ENCODE measurements at places on chromosomes 13 and 19.

- no peak for DNase-seq
Measured at GRCh38 chr13:54185101-54185500, 1156.5 kb downstream of the OLFM4 start.

GRCh38 chr19:36916991-36917390, 859 bp downstream of the ZNF568 start:
- DNase-seq = peak; percentile 17

GRCh38 chr13:52868190-52868589, 19.8 kb upstream of the PCDH8 start:
- DNase-seq = no peak

GRCh38 chr13:108915634-108916512, 286.5 kb downstream of the MYO16 start:
- DNase-seq = peak; percentile 36

DNA sequence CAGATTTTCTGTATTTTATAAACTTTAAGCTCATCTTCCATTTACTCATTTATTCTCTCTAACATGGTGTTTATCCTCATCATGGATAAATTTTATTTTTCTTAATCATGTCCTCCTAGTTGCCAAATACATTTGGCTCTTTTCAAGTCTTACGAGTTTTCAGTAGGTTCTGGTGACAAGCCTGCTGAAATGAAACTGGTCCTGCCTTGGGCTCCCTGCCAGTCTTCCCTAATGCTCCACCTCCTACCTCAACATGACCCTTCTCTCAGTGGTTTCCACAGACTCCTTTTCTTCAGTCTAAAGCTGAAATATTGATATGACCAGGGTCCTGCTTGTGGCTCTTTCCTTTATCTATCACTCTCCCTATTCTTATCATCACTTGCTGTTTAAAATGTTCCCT, 81.2 kb downstream of the TRPC4 start:
- DNase-seq = no peak

- DNase-seq = no peak
Measured at GRCh38 chr19:10353793-10354391, 14.5 kb upstream of the ICAM3 start.

DNA sequence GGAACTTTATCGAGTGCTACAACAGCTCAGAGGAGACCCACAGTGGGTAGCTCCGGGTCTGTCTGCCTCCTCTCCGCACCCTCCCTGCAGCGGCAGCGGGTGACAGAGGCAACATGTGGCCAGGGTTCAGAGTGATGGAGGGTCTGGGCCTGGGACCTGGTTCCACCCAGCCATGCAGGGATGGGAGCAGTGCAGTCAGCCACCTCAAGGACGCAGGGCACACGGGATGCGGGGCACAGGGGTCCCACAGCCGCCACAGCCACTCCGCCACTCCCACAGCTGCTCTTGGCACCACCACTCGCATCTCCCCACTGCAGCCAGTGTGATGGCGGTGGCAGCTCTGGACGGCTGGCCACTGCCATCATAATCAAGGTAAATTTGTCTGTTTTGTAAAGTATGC, 892.9 kb downstream of the OLFM4 start:
- DNase-seq = no peak

DNA sequence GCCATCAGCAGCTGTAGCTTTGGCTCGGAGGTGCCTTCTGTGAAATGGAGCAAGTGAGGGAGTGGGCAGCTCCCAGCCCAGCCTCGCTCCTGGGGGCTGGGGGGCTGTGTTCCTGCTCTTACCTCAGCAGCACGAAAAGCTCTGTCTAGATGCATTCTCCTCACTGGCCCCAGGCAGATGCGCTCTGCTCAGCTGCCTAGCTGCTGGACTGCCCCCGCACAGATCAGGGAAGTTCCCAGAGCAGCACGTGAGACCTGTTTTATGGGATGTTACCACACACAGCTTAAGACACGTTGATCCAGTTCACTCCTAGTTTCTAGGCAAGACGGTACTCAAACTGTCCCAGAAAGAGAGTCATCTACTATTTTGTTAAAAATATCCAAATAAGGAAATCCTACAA, 13.6 kb downstream of the LCP1 start:
- no peak for DNase-seq

GRCh38 chr19:40348961-40349507, 539 bp downstream of the PLD3 start:
- DNase-seq = peak; percentile 55

- no peak for DNase-seq
Measured at GRCh38 chr13:101452519-101453485, at the start of gene ITGBL1. TSS of gene ITGBL1 (plus strand) at chr13:101452675. CDS start at chr13:101452834, 159 bp downstream.

- DNase-seq = no peak
Measured at GRCh38 chr13:31111136-31111535, 50.6 kb downstream of the HSPH1 start.

GRCh38 chr13:28045861-28046260, 54.5 kb downstream of the FLT3 start:
- no peak for DNase-seq

DNA sequence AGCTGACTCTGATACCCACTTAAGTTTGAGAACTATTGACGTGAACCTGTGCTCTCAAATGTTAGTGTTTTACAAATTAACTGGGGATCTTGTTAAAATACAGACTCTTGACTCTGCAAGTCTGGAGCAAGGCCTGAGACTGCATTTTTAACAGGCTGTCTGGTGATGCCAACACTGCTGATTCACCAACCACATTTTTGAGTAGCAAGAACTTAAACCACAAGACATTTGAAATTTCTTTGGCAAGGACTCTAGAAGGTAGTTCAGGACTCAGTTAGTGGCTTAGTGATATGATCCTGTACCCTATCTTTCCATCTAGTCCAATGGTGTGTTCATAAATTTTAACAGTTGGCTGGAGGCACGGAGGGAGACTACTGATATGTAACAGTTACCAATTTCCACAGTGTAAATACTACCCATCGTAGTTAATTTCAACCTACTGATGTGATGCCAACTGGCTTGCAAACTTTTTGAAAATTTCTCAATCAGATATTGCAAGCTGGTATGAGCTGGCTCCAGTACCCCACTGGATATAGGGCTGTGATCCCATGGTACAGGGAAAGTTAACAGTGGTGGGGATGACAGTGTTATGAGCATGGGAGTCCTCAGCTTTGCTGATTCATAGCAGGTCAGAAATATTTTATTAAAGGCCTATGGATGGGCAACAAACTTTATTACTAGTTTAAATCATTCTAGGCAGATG, 255.1 kb downstream of the TBC1D4 start:
- DNase-seq = no peak

- DNase-seq = peak; percentile 88
Measured at GRCh38 chr13:21124852-21125251, 51.5 kb downstream of the SKA3 start.

DNA sequence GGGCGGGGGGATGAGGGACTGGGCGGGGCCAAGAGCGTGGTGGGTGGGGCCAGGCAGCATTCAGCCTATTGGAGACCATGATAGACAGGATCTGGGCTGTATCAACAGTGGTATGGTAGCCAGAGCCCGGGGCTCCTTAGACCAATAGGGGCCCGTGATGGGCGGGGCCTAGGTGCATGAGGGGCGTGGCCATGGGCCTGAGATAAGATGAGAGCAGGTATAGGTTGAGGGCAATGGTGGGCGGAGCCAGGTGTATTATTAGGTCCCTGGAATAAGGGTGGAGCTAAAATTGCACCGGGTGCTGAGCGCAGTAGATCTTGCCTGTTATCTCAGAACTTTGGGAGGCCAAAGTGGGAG, 5.3 kb downstream of the ABCA7 start:
- no peak for DNase-seq

DNA sequence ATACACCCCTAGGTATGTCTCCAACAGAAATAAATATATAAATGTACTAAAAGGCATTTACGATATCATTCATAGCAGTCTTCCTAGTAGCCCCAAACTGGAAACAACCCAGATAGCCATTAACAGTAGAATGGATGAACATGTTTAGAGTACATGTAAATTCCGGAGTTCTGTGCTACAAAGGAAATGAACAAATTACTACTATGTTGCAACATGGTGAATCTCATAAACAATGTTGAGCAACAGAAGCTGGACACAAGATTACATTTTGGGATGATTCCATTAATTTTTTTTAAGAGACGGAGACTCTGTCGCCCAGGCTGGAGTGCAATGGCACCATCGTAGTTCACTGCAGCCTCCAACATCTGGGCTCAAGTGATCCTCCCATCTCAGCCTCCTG, 5.9 kb upstream of the SLC7A10 start:
- DNase-seq = no peak

GRCh38 chr13:42127047-42127446, 78.6 kb downstream of the DGKH start:
- no peak for DNase-seq

- peak; percentile 28 for DNase-seq
Measured at GRCh38 chr19:13094106-13094504, 8.6 kb downstream of the LYL1 start.

GRCh38 chr13:101492251-101492910, 39.9 kb downstream of the ITGBL1 start:
- DNase-seq = no peak

- no peak for DNase-seq
Measured at GRCh38 chr13:24625870-24626849, 54.0 kb upstream of the ATP12A start.

- no peak for DNase-seq
Measured at GRCh38 chr13:46468570-46469463, 81.8 kb upstream of the RUBCNL start.

DNA sequence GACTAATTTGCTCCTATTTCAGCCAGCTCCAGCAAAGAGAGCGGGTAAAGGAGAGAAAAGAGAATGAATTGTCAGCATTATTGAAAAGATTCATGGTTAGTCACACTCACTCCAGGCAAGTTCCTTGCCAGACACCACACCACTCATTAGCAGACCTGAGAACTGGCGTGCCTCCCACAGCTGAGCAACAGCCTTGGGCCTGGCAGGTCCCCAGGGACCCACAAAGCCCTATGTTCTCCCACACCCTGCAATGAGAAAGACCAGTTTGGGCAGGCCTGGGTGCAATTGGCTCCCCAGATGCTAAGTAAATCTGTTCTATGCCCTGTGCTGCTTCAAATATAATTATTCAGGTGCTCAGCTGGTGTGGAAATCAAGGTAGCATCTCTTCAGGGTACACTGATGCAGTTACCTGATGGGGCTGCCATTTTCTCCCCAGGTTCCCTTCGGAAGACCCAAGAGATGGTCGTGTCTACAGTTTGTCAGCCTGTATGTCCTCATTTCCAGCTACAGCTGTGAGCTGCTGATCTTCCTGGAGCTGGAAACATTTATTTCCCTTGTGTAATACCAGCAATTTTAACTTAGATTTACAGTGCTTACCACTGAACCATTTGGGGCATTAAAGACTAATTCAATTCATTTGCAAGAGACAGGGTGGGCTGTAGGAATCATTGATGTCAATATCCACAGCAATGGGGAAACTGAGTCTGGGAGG, 405.0 kb downstream of the COG6 start:
- DNase-seq = no peak

DNA sequence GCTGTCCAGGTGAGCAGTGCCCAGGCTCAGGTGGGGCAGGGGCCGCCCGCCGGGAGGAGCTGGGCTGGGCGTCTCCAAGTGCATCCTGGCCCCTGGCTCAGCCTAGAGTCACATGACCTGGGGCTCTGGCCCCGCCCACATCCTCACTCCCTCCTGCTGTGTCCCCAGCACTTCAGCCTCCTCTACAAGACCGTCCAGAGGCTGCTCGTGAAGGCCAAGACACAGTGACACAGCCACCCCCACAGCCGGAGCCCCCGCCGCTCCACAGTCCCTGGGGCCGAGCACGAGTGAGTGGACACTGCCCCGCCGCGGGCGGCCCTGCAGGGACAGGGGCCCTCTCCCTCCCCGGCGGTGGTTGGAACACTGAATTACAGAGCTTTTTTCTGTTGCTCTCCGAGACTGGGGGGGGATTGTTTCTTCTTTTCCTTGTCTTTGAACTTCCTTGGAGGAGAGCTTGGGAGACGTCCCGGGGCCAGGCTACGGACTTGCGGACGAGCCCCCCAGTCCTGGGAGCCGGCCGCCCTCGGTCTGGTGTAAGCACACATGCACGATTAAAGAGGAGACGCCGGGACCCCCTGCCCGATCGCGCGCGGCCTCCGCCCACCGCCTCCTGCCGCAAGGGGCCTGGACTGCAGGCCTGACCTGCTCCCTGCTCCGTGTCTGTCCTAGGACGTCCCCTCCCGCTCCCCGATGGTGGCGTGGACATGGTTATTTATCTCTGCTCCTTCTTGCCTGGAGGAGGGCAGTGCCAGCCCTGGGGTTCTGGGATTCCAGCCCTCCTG, 16.8 kb upstream of the CELF5 start:
- no peak for DNase-seq

- no peak for DNase-seq
Measured at GRCh38 chr13:114151565-114152284, 19.3 kb upstream of the RASA3 start.

DNA sequence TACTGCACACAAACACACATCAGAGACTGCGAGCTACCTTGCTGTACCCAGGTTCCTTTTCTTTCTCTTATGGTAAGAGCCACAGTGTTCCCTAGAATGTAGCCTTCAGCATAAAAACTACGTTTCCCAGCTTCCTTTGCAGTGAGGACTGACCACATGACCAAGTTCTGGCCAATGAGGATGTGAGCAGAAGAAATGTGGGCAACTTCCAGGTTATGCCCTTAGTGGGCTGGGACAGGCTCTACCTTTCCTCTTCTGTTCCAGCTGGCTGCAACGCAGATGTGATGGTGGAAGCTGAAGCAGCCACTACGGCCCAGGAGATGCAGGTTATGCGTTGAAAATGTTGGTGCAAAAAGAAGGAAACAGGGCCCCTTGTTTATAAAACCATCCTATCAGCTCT, 27.5 kb downstream of the VRK3 start:
- no peak for DNase-seq

- DNase-seq = no peak
Measured at GRCh38 chr13:95607366-95607765, 37.1 kb downstream of the DZIP1 start.

DNA sequence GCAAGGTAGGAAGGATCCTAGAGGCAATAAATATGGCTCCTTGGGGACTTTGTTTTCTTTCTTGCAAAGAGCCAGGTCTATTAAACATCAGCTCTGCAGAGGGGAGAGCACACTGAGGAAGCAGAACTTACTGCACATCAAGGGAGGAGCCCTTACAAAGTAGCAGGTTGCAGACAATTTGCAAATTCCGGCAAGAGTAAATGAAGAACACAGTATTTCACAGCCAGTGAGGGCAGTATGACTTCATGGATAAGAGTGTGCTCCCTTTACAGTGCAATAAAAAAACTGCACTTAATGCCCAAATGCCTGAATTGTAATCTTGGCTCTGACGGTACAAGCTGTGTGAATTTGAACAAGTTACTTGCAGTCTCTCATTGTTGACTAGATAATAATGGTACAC, 75.5 kb downstream of the STARD13 start:
- no peak for DNase-seq

- no peak for DNase-seq
Measured at GRCh38 chr13:97371486-97372109, 62.4 kb upstream of the RAP2A start.

DNA sequence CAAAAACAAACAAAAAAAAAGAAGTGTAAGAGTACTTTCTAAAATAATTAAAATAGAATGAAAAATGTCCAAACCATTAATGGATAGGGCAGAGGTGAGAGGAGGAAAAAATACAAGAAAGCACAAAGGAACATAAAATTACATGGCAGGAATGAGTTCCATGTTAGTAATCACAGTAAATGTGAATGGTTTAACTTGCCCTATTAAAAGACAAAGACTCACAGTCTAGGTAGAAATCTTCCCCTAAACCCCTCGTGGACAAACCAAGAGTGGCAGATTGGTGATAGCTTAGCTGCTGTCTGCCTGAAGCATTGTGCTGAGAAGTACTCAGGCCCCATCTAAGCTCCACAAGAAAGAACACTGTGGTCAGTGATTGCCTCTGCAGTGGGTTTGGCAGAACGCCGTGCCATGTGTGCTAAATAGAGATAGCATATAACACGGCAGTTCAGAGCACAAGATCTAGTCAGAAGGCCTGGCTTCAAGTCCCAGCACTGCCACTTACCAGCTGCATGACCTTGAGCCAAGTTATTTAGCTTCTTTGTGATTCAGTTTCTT, 103.5 kb downstream of the DPF1 start:
- no peak for DNase-seq

Measured in NCI-H2081 (cell line).